ENCODE measurements at places on chromosomes 5 and 9. TPM values are rescaled to one million over a fixed set of nuclear protein-coding genes. Genes with fewer than 3 reads are reported as not detected.

- no peaks in the 10 kb centered on the region for H3K36me3 ChIP-seq
- H3K27me3 ChIP-seq: no peaks in the 10 kb centered on the region
- H3K27ac ChIP-seq: no peak overlapping the region
- DNase-seq: no peak
- no peaks in the 10 kb centered on the region for H3K4me1 ChIP-seq
Measured at GRCh38 chr5:27511061-27511460, 472.7 kb upstream of the CDH9 start.

- H3K36me3 ChIP-seq: no peaks in the 10 kb centered on the region
- H3K4me3 ChIP-seq: no peak overlapping the region
- DNase-seq: no peak
- H3K27ac ChIP-seq: no peak overlapping the region
- peaks cover 8% of the 10 kb centered on the region for H3K27me3 ChIP-seq
- no peaks in the 10 kb centered on the region for H3K4me1 ChIP-seq
Measured at GRCh38 chr9:68872026-68872501, 141.8 kb downstream of the PRKACG start.

DNA sequence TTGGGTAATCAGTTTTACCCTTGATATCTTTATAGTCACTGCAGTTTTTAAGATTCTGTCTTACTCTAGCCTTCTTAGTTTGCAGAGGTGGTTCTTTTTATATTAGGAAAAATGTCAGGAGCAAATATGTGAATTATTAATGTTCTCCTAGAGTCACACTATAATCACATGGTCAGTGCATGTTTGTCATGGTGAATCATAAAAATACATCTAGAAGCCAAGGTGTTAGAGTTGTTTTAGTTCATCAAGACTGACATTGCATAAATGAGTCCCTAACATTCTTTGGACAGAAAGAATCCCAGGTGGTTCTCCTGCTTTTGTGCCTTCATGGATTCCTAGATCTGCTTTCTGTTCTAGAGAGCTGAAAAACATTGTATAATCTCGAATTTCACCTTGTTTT, 22.9 kb downstream of the ATG10 start:
- no peaks in the 10 kb centered on the region for H3K27me3 ChIP-seq
- no peaks in the 10 kb centered on the region for H3K4me1 ChIP-seq
- peak; percentile 19 for DNase-seq
- H3K27ac ChIP-seq: no peak overlapping the region
- no peaks in the 10 kb centered on the region for H3K36me3 ChIP-seq
- H3K4me3 ChIP-seq: no peak overlapping the region

DNA sequence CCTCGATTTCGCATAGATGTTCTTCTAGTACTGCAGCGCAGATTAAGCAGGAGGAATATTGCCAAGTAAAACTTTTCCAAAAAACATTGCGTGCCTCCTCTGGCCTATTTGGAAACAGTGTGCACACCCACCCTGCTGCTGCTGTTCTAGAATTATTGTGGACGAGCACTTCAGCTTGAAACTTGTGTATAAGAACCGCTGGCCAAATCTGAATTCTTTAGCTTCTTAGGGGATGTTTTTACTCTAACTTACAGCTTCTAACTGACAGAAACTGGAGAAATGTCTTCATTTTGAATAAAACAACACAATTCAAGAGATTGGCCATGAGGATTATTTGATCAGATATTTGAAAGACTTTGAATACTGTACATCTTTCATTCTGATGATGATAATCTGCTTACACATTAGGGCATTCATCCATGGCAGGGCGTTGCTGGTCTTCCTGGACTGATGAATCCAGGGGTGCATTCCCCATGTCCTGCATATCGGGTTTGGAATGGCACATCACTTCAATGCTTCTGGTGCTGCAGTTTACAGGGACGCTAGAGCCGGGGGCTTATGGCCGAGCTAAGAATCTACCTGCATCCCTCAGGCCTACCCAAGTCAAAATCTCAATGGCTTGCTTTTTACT, 6.5 kb downstream of the ADAMTS16 start:
- peak overlapping the region; percentile 38 for H3K4me3 ChIP-seq
- peak overlapping the region; percentile 40 for H3K27ac ChIP-seq
- DNase-seq: peak; percentile 14
- H3K4me1 ChIP-seq: peaks cover 8% of the 10 kb centered on the region
- no peaks in the 10 kb centered on the region for H3K27me3 ChIP-seq

DNA sequence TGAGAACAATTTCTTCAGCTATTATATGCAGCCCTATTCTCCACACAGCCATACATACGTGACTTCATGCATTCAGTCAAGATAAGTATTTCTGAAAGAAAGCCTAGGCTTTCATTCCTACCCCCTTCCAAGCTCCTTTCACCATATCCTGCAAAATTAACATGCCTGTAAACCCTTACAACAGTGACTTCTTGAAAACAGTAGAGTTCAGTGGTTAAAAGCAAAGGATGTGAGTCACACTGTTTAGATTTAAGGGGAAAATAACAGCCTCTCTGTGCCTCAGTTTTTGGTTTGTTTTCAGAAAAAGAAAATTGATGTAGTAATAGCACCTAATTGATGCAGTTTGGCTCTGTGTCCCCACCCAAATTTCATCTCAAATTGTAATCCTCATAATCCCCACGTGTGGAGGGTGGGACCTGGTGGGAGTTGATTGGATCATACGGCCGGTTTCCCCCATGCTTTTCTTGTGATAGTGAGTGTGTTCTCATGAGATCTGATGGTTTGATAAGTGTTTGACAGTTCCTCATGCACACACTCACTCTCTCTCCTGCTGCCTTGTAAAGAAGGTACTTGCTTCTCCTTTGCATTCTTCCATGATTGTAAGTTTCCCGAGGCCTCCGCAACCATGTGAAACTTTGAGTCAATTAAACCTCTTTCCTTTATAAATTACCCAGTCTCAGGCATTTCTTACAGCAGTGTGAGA, 264.8 kb downstream of the CETN3 start:
- no peak overlapping the region for H3K4me3 ChIP-seq
- 0 out of 2 replicates have a peak, but pooled peaks cover 3% of the 10 kb centered on the region for H3K27me3 ChIP-seq
- 0 out of 2 replicates have a peak, but pooled peaks cover 4% of the 10 kb centered on the region for H3K4me1 ChIP-seq
- DNase-seq: peak; percentile 11

GRCh38 chr5:77973253-77973609, 197.1 kb upstream of the TBCA start:
- H3K36me3 ChIP-seq: no peaks in the 10 kb centered on the region
- H3K4me3 ChIP-seq: no peak overlapping the region
- 0 out of 2 replicates have a peak, but pooled peaks cover 5% of the 10 kb centered on the region for H3K27me3 ChIP-seq
- DNase-seq: no peak
- H3K27ac ChIP-seq: no peak overlapping the region
- peaks cover 8% of the 10 kb centered on the region for H3K4me1 ChIP-seq

The COL27A1 gene
- total RNA-seq: 3.9 TPM

- no peak overlapping the region for H3K4me3 ChIP-seq
- no peak overlapping the region for H3K27ac ChIP-seq
- peak; percentile 30 for DNase-seq
Measured at GRCh38 chr9:114216976-114217375, 61.6 kb downstream of the COL27A1 start.

DNA sequence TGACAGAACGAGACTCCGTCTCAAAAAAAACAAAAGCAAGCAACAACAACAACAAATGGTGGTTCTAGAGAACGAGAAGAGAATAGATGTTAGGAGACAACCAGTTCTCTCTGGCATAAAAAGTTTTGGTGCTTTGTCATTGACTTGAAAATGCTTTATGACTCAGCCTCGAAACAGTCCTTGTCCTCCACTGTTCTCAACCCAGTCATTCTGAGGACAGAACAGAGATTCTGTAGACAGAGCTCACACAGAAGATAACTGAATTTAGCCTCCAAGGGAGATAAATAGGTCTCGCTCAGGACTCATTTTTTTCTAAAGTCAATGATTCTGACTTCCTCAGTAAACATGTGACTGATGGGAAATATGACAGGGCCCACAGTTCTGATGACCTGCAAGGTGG, 76.0 kb upstream of the FSTL4 start:
- peak; percentile 26 for DNase-seq
- H3K4me1 ChIP-seq: no peaks in the 10 kb centered on the region
- no peak overlapping the region for H3K27ac ChIP-seq
- H3K4me3 ChIP-seq: no peak overlapping the region
- peaks cover 16% of the 10 kb centered on the region for H3K27me3 ChIP-seq
- no peaks in the 10 kb centered on the region for H3K36me3 ChIP-seq

The ADAMTS13 gene
- 2.1 TPM for total RNA-seq

- no peak overlapping the region for H3K27ac ChIP-seq
- H3K36me3 ChIP-seq: no peaks in the 10 kb centered on the region
- H3K4me1 ChIP-seq: no peaks in the 10 kb centered on the region
- DNase-seq: peak; percentile 77
- H3K27me3 ChIP-seq: 0 out of 2 replicates have a peak, but pooled peaks cover 8% of the 10 kb centered on the region
- H3K4me3 ChIP-seq: no peak overlapping the region
Measured at GRCh38 chr9:88173378-88173999, 35.2 kb upstream of the SPATA31C2 start.

GRCh38 chr5:113825176-113825575, 311.7 kb downstream of the YTHDC2 start:
- no peak overlapping the region for H3K4me3 ChIP-seq
- no peaks in the 10 kb centered on the region for H3K4me1 ChIP-seq
- H3K27ac ChIP-seq: no peak overlapping the region
- no peak for DNase-seq
- H3K36me3 ChIP-seq: no peaks in the 10 kb centered on the region
- no peaks in the 10 kb centered on the region for H3K27me3 ChIP-seq

GRCh38 chr9:97561501-97561900, 60.0 kb downstream of the TMOD1 start:
- H3K27ac ChIP-seq: no peak overlapping the region
- DNase-seq: no peak
- no peak overlapping the region for H3K4me3 ChIP-seq
- no peaks in the 10 kb centered on the region for H3K4me1 ChIP-seq

The ADAMTS2 gene
- 132 TPM for total RNA-seq

DNA sequence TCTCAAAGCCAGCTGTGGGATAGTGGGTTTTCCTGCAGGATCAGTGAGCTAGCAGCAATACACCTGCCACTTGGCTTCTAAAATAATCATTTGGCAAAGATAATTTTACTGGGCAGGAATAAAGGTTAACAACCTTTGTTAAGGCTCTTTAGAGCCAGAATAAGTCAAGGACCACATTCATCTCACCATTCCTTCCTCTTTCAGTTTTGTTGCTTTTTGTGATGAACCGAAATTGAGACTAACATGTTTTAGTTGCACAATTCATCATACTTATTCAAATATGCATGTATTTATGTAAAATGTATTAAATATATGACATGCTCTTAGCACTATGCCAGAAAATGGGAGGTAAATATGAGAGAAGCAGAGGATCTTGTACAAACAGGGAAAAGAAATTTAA, 824.4 kb upstream of the TYRP1 start:
- no peaks in the 10 kb centered on the region for H3K36me3 ChIP-seq
- no peaks in the 10 kb centered on the region for H3K4me1 ChIP-seq
- no peak for DNase-seq
- H3K27me3 ChIP-seq: no peaks in the 10 kb centered on the region
- no peak overlapping the region for H3K4me3 ChIP-seq
- no peak overlapping the region for H3K27ac ChIP-seq

DNA sequence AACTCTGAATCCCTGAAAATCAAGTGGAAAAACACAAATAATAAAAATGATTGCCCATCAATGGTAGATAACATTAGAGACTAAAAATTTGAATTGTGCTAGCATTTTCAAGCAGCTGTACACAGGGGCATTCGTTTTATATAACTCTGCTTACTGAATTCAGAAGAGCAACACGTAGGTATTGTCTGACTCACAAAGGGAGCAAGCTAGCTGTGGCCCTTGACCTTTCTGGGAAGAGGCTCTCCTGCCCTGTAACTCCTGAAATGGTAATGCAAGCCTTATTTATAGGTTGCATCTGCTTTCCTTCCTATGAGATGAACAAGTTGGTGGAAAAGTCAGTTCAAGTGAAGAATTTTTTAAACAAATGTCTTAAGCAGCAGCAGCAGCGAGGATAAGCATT, 218.7 kb upstream of the EFNA5 start:
- no peaks in the 10 kb centered on the region for H3K36me3 ChIP-seq
- no peak overlapping the region for H3K27ac ChIP-seq
- peaks cover 13% of the 10 kb centered on the region for H3K4me1 ChIP-seq

DNA sequence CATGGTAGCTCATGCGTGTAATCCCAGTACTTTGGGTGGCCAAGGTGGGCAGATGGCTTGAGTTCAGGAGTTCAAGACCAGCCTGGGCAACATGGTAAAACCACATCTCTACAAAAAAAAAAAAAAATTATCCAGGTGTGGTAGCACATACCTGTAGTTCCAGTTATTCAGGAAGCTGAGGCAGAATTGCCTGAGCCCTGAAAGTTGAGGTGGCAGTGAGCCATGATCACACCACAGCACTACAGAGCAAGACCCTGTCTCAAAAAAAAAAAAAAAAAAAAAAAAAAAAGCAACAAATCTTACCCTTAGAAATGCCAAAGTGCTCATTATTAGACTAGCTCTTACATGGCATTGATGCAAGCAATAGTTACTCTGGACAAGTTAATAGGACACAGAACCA, 724.9 kb downstream of the MAT2B start:
- H3K36me3 ChIP-seq: no peaks in the 10 kb centered on the region
- no peaks in the 10 kb centered on the region for H3K27me3 ChIP-seq
- no peak overlapping the region for H3K4me3 ChIP-seq

DNA sequence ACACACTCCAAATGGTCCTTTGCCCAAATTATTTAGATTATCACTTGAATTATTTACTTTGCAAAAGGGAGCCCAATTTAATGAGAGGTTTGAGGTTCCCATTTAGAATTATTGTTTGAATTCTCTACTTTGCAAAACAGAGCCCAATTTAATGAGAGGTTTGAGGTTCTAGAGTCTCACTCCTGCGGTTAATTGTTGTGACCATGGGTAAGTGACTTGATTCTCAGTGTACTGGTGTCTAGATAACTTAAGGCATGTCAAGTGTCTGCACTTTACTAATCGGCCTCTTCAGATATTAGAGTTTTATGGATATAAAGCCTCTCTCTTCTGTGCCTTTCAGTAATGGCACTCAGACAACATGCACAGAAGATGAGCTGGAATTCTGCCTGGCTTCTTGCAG, 67.5 kb downstream of the YIPF5 start:
- no peaks in the 10 kb centered on the region for H3K36me3 ChIP-seq
- no peaks in the 10 kb centered on the region for H3K27me3 ChIP-seq
- no peaks in the 10 kb centered on the region for H3K4me1 ChIP-seq
- DNase-seq: no peak
- H3K27ac ChIP-seq: no peak overlapping the region

- H3K27ac ChIP-seq: no peak overlapping the region
- no peak for DNase-seq
- no peaks in the 10 kb centered on the region for H3K36me3 ChIP-seq
Measured at GRCh38 chr5:8598996-8599395, 730.0 kb downstream of the MTRR start.

Measured in GM23248 (cell line).